ENCODE measurements at places on chromosomes 7 and 10.
A peak's percentile ranks its signal among the peaks of the same experiment; 100 is the strongest.

- peak; percentile 16 for DNase-seq
Measured at GRCh38 chr10:27030060-27030459, 70.2 kb downstream of the ANKRD26 start.

DNA sequence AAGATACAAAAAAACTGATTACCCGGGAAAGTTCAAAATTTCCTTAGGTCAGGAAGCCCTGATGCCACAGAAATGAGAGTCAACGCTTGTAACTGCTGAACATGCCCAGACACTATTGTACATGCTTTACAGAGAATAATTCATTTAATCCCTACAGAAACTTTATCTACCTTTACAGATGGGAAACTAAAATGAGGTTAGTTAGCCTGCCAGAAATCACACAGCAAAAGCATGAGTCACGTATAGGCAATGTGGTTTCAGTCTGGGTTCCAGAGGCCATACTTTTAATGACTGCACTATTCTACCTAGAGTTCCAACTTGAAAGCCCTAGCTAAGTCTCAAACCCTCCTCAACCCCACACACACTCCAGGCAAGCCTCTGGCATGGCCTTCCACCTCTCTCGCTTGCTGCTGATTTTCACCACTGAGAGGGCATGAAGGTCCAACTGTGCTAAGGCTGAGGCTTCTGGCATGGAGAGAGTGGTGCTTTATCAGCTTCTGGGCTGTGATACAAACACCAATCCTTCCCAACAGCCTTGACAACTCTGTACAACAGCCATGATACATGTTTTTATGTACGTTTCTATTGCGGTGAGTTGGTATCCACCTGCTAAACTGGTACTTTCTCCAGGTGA, 1011.2 kb upstream of the GHITM start:
- peak; percentile 79 for DNase-seq

GRCh38 chr7:39336442-39336841, 229.8 kb upstream of the YAE1 start:
- peak; percentile 37 for DNase-seq

- no peak for DNase-seq
Measured at GRCh38 chr7:41912426-41912825, 209.5 kb upstream of the INHBA start.

- no peak for DNase-seq
Measured at GRCh38 chr10:74748468-74749031, 77.8 kb upstream of the KAT6B start.

- DNase-seq: no peak
Measured at GRCh38 chr7:153103202-153103601, 343.6 kb downstream of the ACTR3B start.

GRCh38 chr7:19410691-19411090, 265.5 kb upstream of the FERD3L start:
- no peak for DNase-seq

DNA sequence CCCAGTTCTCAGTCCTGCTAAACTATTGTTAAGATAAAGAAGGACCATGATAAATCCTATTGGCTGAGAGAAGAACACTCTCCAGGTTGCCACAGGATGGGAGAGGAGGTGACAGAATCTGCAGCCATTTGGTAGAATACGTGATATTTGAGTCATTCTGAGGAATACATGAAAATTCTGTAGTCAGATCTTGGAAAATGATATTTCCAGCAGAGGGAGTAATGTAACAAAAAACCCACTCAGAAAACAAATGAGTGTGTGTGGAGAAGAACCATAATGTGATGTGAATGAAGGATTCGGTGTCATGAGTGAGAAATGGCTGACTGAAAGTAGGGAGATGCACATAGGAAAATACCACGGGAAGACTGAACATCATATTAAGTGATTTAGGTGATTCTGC, 128.5 kb upstream of the PFKP start:
- no peak for DNase-seq

- no peak for DNase-seq
Measured at GRCh38 chr7:122791959-122792545, 89.3 kb upstream of the RNF148 start.

DNA sequence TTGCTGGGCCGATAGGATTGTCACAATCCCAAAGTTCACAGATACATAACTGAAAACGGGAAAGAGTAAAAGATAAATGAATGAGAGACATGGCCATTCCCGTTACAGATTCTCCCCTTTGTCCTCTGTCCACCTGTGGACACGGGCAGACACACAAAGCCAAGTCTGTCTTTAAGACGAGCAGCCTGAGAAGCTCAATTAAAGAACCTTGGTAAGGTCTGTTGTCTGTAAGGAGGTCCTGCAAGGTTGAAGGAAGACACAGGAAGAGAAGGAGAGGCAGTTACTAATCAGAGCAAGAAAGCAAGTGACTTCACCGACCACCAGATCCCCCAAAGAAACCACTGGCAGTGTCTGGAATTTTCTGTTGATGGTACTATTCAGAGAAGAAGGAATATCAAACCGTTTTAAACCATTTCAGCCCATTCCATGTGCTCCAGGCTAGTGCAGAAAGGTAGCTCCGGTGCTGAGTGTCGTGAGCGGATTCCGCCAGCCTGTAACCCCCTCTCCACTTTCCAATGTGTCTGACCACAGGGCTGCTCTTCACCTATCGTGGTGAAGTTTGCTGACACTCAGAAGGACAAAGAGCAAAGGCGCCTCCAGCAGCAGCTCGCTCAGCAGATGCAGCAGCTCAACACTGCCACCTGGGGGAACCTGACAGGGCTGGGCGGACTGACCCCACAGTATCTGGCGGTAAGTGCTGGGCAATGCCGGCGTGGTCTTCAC, 252.6 kb downstream of the CELF2 start:
- peak; percentile 30 for DNase-seq

GRCh38 chr7:135178364-135178763, 7.9 kb upstream of the CYREN start:
- DNase-seq: no peak

- no peak for DNase-seq
Measured at GRCh38 chr10:78381107-78381506, 347.4 kb downstream of the RPS24 start.

GRCh38 chr7:90409667-90410066, 6.4 kb downstream of the CLDN12 start:
- DNase-seq: peak; percentile 14

- DNase-seq: peak; percentile 32
Measured at GRCh38 chr7:67625257-67625737, 628.7 kb downstream of the TYW1 start.

GRCh38 chr7:155811560-155811894, 736 bp downstream of the SHH start:
- no peak for DNase-seq

DNA sequence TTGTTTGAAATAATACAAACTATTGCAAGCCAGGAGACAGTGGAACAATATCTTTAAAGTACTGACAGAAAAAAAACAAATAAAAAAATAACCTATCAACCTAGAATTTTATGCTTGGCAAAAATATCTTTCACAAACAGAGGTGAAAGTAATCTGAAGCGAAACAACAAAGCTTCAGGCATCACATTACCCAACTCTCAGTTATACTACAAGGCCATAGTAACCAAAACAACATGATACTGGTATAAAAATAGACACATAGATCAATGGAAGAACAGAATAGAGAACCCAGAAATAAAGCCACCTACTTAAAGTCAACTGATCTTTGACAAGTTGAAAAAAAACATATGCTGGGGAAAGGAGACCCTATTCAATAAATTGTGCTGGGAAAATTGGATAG, 26.5 kb upstream of the HECW1 start:
- DNase-seq: no peak

DNA sequence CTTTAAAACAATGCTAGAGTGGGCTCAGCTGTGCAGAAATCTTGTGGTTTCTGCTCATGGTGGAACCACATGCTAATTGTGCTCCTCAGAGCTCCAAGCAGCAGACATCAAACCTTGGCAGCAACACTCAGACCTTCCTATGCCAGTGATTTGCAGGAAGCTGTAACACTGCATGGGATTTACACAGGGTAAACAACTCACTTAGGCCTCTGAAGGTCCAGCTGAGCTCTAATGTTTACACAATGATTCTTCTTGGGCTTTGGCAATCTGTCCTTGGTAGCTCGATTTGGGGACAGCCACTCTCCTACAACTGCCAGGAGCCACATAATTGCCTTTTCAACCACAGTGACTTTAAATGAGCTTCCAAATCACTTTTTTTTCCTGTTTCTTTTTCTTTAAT, 97.7 kb upstream of the PDLIM1 start:
- DNase-seq: no peak

DNA sequence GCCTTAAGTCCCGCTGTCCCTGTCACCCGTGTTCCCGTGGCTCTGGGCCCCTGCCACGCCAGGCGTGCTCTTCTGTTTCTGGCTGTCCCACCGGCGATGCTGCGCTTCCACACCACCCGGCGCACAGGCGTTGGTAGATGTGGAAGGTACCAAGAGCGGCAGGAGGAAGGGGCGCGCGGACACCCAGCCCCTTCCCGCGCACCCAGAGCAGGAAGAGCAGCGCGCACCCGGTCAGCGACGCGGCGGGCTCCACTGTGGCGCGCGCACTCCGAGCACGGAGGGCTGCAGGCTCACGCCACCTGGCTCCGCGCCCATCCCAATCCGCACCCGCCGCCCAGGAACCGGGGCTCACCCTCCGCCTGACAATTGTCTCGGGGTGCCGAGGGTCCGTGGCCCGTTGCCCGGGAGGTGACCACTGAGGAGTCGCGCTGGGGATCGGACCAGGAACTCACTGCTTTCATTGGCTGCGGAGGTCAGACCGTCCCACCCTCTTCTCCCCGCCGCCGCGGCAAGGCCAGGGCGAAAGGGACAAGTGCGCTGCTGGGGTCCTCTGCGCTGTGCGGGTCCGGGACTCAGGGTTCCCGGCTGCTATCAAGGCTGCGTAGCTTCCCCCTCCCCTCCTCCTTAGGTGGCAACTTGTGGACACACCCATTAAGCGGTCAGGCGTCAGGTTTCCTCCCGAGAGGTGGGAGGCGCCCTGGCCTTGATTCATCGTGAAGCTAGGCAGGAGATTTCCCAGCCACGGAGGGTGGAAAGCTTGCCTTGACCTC, 121.6 kb upstream of the ZNF92 start:
- DNase-seq: peak; percentile 55

DNA sequence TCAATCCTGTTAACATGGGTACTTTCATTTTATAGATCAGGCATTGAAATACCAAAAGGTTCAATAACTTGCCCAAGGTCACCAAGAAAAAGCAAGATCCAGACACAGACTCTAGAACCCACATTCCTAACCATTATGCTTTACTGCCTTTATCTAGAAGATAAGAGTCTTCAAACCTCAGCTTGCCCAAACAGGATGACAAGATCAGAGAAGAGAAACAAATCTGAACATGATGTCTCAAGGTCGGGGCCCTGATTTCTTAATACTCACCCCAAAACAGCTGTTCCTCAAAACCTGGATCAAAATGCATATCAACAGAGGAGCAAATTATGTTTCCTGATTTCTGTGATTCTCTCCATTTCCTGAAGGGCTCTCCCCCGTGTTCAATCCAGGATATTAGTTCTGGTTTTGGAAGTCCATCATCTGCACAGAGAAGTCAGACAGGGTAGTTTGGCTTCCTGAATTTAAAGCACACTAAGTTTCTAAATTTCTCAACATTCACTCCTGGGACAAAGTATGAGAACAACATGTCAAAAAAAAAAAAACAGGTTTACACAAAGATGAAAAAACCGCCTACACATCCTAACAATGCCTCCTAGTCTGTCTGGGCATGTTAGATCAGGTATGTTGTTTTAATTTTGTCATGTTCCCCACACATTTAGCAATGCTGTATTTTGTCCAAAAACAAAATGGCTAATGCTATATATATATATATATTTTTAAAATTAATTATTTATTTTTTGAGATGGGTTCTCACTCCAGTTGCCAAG, 16.2 kb downstream of the ZNF786 start:
- DNase-seq: no peak

DNA sequence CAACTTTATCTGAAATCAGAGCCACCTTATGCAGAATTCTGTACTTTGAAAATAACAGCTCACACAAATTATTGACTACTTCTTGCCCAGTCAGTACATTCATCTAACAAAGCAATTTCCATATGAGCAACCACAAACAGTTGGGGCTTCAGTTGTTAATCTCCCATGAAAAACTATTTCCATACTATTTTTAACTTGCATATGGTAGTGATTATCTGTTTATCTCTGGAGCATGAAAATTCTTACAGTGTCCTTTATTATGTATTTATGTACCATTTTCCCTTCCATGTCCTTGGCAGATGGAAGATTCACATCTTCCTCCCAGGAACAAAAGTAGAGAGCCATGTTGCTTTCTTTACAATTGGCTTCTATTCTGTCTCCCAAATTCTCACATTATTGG, 285.7 kb downstream of the CRPPA start:
- no peak for DNase-seq

DNA sequence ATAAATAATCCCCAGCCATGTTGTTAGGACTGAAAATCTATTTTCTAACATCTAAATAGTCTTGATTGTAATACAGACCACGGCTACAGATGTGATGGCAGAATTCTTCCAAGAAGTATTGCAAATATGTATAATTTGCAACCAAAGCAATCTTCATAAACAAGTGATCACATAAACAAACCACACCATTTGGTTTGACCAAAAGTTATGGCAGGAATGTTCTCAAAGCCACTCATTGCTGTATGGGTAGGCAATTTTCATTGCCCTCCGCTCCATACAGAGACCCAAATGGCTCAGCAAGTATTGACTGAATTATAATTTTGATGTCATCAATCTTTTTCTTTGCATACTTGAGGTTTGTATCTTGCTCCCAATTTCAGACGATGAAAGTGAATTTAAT, 19.0 kb upstream of the RHOBTB1 start:
- peak; percentile 80 for DNase-seq

DNA sequence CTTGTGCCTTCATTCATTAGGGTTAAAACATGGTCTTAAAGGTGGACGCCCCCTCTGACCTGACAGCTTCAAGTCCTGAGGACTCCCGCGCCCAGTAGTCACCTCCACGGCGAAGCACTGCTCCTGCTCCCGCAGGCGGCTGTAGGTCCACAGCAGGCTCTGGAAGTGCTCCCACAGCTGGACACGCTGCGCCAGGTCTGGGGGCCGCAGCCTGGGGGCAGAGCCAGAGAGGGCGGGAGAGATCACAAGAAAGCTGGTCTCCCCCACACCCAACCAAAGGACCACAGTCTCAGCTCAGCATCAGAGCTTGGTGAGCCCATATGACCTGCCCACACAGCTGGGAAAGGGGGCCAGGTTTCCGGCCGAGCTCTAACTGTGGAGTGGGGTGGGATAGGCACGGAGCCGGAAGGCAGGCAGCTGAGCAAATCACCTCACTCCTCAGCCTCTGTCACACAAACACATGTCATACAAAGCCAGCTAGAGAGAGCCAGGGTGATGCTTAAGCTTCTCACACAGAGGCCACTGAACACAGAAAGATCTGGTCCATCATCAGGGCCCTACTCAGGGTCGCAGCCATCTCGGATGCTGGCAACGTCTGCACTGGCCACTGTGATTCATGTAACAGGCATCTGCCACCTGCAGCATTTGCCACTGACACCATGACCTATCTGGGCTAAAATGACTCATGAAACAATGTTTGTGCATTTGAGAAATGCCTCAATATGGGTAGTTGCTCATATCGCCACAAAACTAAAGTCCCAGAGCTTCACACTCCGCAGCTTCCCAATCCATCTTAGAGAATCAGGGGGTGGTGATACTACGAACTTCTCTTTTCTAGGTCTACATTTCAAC, 12.6 kb downstream of the HPS1 start:
- peak; percentile 74 for DNase-seq

GRCh38 chr10:34727595-34728033, 87.5 kb downstream of the PARD3 start:
- DNase-seq: peak; percentile 9

- DNase-seq: no peak
Measured at GRCh38 chr10:97380516-97380915, 20.6 kb downstream of the RRP12 start.
